Urinary bladder (tissue), 4 donors: ENCODE measurements at places on chromosomes 5 and 9. TPM values are rescaled to one million over a fixed set of nuclear protein-coding genes. Genes with fewer than 3 reads are reported as not detected.

Gene PRSS3
- total RNA-seq: not detected

Gene FST
- total RNA-seq: 19.7 TPM

Gene ADAMTSL2
- total RNA-seq: 2.2 TPM

Gene SHC3
- total RNA-seq: 2.0 TPM

Gene SLCO6A1
- total RNA-seq: not detected

Gene PCDHGC4
- total RNA-seq: 6.8 TPM

Gene LRRC19
- 0.11 TPM for total RNA-seq

Gene TAF11L10
- total RNA-seq: not detected

Gene FAM169A
- 9.0 TPM for total RNA-seq

Gene DOK3
- 2.9 TPM for total RNA-seq

Gene CDKN2B
- 1.8 TPM for total RNA-seq

Gene LAMC3
- 12.2 TPM for total RNA-seq

Gene EDIL3
- 45.5 TPM for total RNA-seq

Gene RGS3
- total RNA-seq: 52.4 TPM

Gene HAPLN1
- 24.4 TPM for total RNA-seq

Gene BARX1
- total RNA-seq: not detected

Gene OR13F1
- total RNA-seq: not detected

Gene WDR31
- 1.7 TPM for total RNA-seq
